Activated T-helper 2 cell treated with anti-CD3 and anti-CD28 coated beads, Interferon-gamma antibody, Interleukin-2, Interleukin-4, amounts not matched to agents 10 μg/mL and 5 μg/mL and 100 μg/mL, durations not matched to agents 14 hours and 24 hours and 36 hours (primary cell): ENCODE measurements at places on chromosomes 12 and 14. TPM values are rescaled to one million over a fixed set of nuclear protein-coding genes. Genes with fewer than 3 reads are reported as not detected.

DNA sequence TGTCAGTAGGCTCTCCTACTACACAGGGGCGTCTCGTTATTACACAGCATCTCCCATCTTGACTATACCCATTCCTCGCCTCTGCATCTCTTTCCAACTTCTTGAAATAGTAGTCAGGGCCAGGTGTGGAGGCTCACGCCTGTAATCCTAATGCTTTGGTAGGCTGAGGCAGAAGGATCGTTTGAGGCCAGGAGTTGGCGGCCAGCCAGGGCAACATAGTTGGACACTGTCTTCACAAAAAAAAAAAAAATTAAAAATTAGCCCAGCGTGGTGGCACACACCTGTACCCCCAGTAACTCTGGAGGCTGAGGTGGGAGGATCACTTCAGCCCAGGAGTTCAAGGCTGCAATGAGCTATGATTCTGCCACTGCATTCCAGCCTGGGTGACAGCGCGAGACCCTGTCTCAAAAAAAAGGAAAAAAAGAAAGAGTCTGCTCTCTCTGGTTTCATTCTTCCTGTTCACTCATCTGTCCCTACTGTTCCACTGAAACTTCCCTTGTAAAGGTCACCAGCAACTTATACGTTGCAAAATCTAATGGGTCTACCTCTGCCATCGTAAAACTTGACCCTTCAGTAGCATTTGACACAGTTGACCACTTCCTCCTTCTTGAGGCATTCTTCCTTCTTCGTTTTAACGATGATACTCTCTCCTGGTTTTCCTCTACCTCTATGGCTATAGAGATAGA is 41.0 kb upstream of the PTGR2 start:
- DNase-seq, result no peak

The ACSS3 gene
- total RNA-seq, result not detected in 2 replicates

DNA sequence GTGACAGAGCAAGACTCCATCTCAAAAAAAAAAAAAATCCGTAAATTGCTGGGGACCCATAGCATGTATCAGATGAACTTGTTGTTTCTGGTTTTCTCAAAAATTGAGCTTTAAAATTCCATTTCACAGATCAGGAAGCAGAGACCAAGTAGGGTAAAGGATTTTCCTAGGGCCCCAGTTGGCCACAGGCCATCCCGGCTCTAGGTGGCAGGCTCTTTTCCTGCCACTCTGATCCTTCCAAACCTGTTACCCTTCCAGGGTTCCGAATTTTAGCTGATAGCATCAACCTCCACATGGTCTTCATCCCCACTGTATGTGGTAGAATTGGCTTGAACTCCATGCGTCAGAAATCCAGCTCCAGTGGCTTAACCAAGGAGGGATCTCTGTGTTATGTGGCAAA is 36.1 kb upstream of the BDKRB2 start:
- DNase-seq, result no peak

GRCh38 chr14:100885196-100885595 is 18.3 kb downstream of the RTL1 start:
- DNase-seq, result no peak

GRCh38 chr12:71397433-71397954 is 42.1 kb upstream of the LGR5 start:
- no peak for DNase-seq

GRCh38 chr12:3446653-3447270 is 44.2 kb upstream of the PRMT8 start:
- no peak for DNase-seq

The SMCO2 gene
- total RNA-seq, result 1.3 and 1.4 TPM in 2 replicates

DNA sequence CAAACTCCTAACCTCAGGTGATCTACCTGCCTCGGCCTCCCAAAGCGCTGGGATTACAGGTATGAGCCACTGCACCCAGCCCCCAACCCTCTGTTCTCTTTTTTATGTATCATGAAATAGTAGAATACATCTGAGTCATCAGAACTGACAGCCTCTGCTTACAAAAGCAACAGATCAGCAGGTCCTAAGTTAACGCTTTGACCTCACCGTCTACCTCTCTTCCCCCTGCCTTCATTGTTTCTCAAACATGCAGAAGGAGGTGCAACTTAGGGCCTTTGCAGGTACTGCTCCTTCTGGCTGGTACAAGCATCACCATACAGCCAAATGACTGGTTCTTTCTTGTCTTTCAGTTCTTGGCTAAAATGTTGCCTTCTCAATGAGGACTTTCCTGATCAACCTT is 249.2 kb downstream of the PAWR start:
- no peak for DNase-seq

The P2RX2 gene
- not detected in 2 replicates for total RNA-seq

GRCh38 chr12:94254270-94254669 is 105.9 kb downstream of the PLXNC1 start:
- DNase-seq, result no peak

GRCh38 chr14:67068251-67068650 is 121.0 kb upstream of the GARIN2 start:
- no peak for DNase-seq

GRCh38 chr14:37437490-37437889 is 157.6 kb downstream of the FOXA1 start:
- no peak for DNase-seq
